Osteoblast (primary cell): ENCODE measurements at places on chromosomes 7 and 10. TPM values are rescaled to one million over a fixed set of nuclear protein-coding genes. Genes with fewer than 3 reads are reported as not detected.
A peak's percentile ranks its signal among the peaks of the same experiment; 100 is the strongest.

GRCh38 chr10:103154521-103155299 lies 38.4 kb downstream of the NT5C2 start:
- DNase-seq, result no peak
- H3K4me1 ChIP-seq, result peaks cover 28% of the 10 kb centered on the region
- no peak overlapping the region for H3K4me3 ChIP-seq
- H3K27me3 ChIP-seq, result no peaks in the 10 kb centered on the region

DNA sequence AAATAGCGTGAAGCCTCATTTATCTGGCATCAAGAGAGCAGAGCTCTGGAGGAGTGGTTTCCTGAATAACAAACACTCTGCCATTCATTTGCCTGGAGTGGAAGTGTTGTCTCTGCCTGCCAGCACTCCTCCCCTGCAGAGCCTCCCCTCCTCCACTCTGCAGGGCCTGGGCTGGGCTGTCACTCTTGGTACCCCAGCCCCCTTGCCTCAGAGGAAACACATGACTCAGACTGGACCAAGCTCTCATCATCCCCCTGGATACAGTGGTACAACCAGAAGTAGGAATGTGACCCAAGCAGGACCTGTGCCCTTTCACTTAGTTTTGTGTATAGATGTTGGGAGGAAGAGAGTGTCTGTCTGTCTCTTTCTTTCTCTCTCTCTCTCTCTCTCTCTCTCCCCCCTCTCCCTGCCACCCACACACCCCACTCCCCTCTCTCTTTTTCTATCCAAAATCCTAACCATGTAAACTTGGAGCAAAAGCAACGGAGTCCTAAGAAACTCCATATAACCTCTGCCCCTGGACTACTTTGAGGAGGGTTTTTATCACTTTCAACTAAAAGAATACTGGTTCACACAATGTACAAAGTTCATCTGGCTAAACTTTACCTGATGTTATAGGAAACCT lies 43.9 kb downstream of the DOCK4 start:
- H3K27me3 ChIP-seq, result no peaks in the 10 kb centered on the region
- DNase-seq, result no peak
- H3K4me1 ChIP-seq, result peaks cover 24% of the 10 kb centered on the region

GRCh38 chr10:90919683-90920574 lies 958 bp downstream of the ANKRD1 start:
- DNase-seq, result no peak
- H3K36me3 ChIP-seq, result peaks cover 15% of the 10 kb centered on the region
- H3K27ac ChIP-seq, result peak overlapping the region; percentile 73
- no peaks in the 10 kb centered on the region for H3K27me3 ChIP-seq

Gene MRLN
- total RNA-seq, result not detected in 2 replicates

Gene SORCS1
- total RNA-seq, result not detected in 2 replicates

Gene VPS37D
- total RNA-seq, result 5.8 and 5.9 TPM in 2 replicates
